ENCODE measurements at places on chromosomes 1 and 21. TPM values are rescaled to one million over a fixed set of nuclear protein-coding genes. Genes with fewer than 3 reads are reported as not detected.

PCSK9 gene
- 0.06 TPM for total RNA-seq

HTR6 gene
- total RNA-seq, result 0.14 TPM

HSF2BP gene
- 5.3 TPM for total RNA-seq

TNFRSF25 gene
- total RNA-seq, result 4.9 TPM

CACNA1S gene
- not detected for total RNA-seq

SPATA45 gene
- not detected for total RNA-seq

E2F2 gene
- total RNA-seq, result 8.4 TPM

NFASC gene
- total RNA-seq, result not detected

PRAMEF25 gene
- total RNA-seq, result not detected

IQGAP3 gene
- 13.4 TPM for total RNA-seq

VANGL2 gene
- total RNA-seq, result 3.0 TPM

PTAFR gene
- total RNA-seq, result 0.27 TPM

NBPF15 gene
- total RNA-seq, result 14.2 TPM

PRRX1 gene
- total RNA-seq, result 1.8 TPM

RHD gene
- total RNA-seq, result not detected

RGS13 gene
- total RNA-seq, result not detected

COL16A1 gene
- total RNA-seq, result 50.5 TPM

S100A14 gene
- not detected for total RNA-seq

B3GALT5 gene
- total RNA-seq, result not detected

KIRREL1 gene
- 31.1 TPM for total RNA-seq

KCND3 gene
- total RNA-seq, result not detected

AIM2 gene
- total RNA-seq, result not detected

VAV3 gene
- 0.34 TPM for total RNA-seq

TBX19 gene
- 0.07 TPM for total RNA-seq

LRRC42 gene
- total RNA-seq, result 94.7 TPM

CYYR1 gene
- total RNA-seq, result not detected

MLLT11 gene
- 8.1 TPM for total RNA-seq

ICOSLG gene
- not detected for total RNA-seq

SERPINC1 gene
- not detected for total RNA-seq

DCAF6 gene
- total RNA-seq, result 56.2 TPM

RPAP2 gene
- total RNA-seq, result 17.3 TPM

KCNA2 gene
- total RNA-seq, result not detected

CRYAA gene
- total RNA-seq, result not detected

GPATCH3 gene
- total RNA-seq, result 22.0 TPM

CCDC17 gene
- total RNA-seq, result 0.06 TPM

AK5 gene
- total RNA-seq, result not detected

RNU5D-1 gene
- total RNA-seq, result not detected

DR1 gene
- 53.4 TPM for total RNA-seq

EDEM3 gene
- total RNA-seq, result 8.9 TPM

BSND gene
- total RNA-seq, result not detected

UMODL1 gene
- not detected for total RNA-seq

RGSL1 gene
- not detected for total RNA-seq

TMEM82 gene
- total RNA-seq, result not detected

APOBEC4 gene
- not detected for total RNA-seq

CR1L gene
- total RNA-seq, result not detected

GCSAML gene
- not detected for total RNA-seq

TIMM17A gene
- total RNA-seq, result 71.1 TPM

RGS8 gene
- total RNA-seq, result not detected

CLCA1 gene
- total RNA-seq, result not detected

DCDC2B gene
- total RNA-seq, result not detected

Measured in G401 (cell line).